Forelimb muscle (tissue), 1 donor: ENCODE measurements at places on chromosomes 12 and 14.

- DNase-seq = no peak
These were observed 27.9 kb downstream of the BORCS5 start for GRCh38 chr12:12384571-12385340.

- DNase-seq = no peak
These were observed 27.5 kb downstream of the ZC2HC1C start for GRCh38 chr14:75096959-75097358.

DNA sequence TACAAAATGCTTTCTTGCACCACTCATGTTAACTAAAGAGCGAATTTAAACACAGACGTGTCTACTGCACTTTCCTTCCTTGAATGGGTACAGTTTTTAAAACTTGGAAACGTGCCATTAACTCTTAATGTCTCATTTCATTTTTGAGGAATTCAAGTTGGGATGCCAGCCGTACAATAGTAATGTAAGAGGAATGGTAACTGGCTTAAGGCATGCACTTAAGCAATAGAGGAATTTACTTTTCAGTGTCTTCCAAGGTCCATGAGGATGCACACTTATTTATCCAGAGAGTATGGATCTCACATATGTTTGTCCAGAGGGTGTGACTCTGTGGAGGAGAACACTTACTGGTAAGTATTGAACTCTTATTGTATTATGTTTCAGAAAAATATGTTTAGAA lies 52.9 kb downstream of the PPP4R4 start:
- DNase-seq = no peak

DNA sequence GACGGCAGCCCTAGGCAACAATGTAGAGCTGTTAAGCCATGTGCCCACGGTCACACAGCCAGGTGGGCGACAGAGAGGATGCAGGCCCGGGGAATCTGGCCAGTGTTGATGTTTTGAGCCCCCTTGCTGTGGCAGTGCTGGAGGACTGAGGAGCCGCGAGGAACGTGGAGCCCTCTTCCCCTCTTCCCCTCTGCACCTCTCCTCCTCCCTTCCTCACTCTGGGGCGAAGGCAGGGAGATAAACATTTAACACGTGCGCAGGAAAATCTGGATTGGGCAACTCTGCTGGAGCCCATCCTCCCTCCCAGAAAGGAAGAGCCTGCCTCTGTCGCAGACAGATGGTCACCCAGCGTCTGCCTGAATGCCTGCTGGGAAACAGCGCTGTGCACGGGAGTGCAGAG lies 376.8 kb downstream of the FUT8 start:
- no peak for DNase-seq

GRCh38 chr12:69430942-69431590 lies 39.1 kb upstream of the FRS2 start:
- DNase-seq = no peak

- no peak for DNase-seq
These were observed 802 bp upstream of the TMPRSS12 start for GRCh38 chr12:50841716-50842531.

DNA sequence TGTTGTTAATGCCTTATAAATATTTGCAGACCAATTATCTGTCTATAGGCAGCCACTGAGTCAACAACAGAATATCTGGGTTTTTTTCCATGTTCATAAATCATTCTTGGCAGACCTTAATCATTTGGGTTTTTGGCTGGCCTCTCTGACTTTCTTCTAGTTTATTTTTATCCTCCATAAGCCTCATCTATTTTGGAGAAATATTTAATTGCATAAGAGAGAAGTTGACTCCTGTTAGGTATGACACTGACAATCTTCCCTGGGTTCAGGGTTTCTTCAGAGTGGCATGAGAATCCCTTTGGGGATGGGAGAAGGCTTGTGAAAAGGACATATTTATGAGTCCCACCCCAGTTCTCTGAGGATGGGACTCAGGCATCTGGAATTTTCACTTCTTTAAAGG lies 299.8 kb downstream of the NRXN3 start:
- DNase-seq = no peak

DNA sequence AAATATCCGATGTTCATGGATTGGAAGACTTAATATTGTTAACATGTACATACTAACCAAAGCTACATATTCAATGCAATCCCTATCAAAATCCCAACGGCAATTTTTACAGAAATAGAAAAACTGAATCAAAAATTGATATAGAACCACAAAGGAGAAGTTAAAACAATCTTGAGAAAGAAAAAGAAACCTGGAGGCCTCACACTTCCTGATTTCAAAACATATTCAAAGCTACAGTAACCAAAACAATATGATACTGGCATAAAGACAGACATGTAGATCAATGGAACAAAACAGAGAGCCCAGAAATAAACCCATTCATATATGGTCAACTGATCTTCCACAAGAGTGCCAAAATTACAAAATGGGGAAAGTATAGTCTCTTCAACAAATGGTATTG lies 5.4 kb upstream of the PELI2 start:
- DNase-seq = no peak

DNA sequence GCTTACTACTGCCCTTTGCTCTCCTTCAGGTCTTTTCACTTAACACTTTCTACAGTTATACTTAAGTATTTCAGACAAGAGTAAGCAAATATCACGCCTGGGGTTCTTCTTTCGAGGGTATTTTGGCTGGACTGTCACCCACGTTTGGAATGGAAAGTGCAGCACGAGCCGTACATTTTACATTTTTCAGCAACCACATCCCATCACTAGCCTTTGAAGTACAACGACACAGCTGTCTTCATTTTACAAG lies 349 bp upstream of the FAM177A1 start:
- no peak for DNase-seq

DNA sequence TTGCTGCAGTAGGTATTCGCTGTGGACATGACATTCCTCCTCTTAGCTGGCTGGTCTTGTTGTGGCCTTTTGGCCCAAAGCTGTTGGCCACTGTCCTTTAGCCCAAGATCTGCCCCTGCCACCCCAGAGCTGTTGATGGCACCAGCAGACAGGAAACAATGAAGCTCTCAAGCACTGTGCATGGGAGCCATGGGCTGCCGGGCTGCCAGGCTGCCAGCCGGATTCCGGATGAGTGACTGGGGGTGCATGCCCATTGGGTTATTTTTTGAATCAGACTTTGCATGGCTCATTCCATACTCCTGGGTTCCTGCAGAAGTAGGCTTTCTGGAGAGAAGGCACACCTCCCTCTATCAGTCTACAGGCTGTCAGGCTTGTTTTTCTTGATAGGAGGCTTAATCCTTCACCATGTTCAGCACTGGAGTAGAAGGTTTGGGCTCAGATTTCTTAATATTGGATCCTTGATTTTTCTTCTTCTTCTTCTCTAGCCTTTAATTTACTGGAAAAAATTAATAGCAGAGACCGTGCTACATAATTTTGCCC lies 32.4 kb downstream of the MAX start:
- no peak for DNase-seq

DNA sequence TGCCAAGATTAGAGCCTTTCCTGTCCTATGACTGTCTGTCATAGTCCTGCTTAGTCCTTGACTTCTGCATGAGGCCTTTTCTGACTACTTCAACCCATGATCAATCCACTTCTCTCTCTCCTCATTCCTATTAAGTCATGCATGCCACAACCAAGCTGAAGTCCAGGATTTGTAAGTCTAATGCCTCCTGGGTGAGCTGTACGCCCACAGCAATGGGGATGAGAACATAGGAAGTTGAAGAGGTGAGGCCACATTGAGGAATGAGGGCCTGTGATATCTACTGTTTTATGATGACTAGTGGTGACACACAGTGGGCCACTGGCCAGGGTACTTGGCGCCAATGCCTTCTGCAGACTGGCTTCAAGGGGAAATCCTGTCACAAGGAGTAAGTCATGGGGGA lies 994.1 kb upstream of the TMEM132C start:
- no peak for DNase-seq

DNA sequence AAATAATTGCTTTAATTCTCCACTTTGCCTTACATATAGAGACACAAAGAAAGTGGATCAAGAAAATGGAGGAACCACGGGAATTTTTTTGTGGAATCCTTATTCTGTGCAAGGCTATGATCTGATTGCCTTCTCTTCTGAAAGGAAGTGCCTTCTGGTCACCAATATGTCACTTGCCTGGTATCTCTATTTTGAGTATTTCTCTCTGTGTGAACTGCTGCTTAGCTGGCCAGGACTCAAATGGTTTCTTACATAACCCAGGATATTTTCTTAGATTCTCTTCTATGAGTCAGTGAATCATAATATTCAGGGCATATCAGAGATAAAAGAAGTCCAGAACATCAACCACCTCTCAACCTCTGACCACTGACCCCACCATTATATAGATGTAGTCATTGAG lies 156.1 kb downstream of the DIO2 start:
- DNase-seq = no peak

DNA sequence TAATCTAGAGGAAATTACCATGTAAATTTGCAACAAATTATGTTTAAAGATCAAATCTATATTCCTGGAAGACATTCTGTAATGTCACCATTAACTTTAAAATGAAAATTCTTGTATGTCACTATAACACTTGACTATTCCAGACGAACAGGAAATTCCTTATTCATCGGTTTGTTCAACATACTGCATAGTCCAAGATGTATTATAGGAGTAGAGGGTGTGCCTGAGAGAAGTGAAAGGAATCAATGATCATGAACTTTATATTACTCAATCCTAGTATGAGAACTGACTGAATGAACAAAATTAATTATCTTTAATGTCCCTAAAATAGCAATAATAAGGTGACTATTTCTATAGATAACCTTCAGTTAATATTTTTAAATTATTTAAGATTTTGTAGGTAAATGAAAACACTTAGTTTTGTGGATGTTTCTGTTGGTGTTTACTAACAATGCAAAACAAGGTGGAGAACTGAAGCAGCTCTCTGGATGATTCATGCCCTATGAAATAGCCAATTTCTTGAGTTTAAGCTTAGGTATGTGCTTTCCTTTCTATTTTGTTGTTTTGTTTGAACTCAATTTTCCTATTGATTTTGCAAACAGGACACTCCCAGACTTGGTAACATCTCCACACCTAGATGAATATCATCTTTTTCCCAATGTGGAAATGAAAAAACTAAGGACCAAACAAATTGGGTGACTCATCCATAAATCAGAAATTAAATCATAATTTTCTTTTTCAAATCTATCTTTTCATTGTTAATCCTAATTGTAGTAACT lies 18.2 kb upstream of the ITPR2 start:
- no peak for DNase-seq

GRCh38 chr14:68610251-68610793 lies 182.5 kb downstream of the ZFP36L1 start:
- no peak for DNase-seq

DNA sequence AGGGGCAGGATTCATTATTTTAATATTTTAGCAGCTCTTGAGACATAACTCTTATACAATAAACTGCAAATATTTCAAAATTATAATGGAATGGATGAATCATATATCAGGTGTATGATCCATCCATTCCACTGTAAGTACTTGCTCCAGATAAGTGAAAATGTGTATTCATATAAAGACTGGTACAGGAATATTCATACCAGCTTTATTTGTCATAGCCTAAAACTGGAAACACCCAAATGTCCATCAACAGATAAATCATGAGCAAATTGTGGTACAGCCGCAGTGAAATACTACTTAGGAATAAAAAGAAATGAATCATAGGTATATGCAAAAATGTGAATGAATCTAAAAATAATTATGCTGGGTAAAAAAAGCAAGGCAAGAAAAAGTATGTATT lies 263.6 kb upstream of the SYT10 start:
- DNase-seq = no peak

DNA sequence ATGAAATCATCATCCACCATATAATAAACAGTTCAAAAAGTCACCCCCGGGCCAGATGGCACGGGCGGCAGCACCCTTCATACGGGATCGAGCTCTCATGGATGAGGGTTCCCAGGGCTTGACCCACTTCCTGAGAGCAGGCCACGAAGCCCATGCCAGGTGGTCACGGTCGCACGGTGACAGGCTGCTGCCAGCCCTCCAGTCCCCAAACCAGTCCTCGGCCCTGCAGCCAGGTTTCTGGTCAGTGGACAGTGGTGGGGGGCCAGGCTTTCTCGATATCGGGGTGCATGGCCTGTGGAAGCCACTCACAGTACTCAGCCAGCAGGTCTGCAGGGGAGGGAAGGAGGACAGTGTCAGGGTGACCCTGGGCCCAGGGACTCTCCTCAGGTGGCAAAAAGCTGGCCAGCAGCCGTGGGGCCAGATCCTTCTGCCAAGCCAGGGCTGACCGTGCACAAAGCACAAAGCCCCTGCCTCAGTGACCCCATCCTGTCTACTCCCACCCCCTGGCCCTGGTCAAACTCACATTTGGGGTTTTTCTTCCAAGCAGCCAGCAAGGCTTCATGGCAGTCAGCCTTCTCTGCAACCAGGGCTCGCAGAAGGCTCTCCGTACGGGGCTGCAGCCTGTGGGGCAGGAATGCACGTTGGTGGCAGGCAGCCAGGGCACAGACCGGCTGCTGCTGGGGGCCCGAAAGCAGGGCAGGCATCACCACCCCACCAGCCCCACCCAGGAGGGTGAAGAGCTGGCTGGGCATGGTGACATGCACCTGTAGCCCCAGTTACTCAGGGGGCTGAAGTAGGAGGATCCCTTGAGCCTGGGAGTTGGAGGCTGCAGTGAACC lies 33.3 kb upstream of the UBC start:
- no peak for DNase-seq
